HCT116 (cell line): ENCODE measurements at places on chromosomes 16 and 17. TPM values are rescaled to one million over a fixed set of nuclear protein-coding genes. Genes with fewer than 3 reads are reported as not detected.

- DNase-seq, result no peak
These were observed 79.1 kb upstream of the CDH5 start for GRCh38 chr16:66287416-66287815.

DNA sequence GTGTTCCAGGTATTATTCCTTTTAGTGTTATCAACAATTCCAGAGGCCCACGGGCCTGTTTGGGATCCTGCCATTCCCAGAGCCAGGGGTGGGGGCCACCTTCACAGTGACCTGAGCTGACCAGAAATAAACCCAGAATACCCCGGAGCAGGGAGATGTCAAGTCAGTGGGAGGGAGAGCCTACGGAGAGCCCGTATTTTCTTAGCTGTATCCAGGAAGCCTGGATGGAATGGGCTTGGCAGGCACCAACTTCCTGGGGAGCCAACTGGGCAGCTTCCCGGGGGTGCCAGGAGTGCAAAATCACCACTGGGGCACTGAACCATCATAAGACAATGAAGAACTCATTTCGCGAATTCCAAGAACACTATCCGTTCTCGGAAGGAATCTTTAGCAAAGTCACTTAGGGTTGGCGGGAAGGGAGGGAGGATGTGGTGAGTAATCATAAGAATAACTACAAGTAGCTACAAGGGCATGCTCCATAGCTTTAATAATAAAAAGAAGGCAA, 13.2 kb upstream of the MRTFB start:
- no peak for DNase-seq

DNA sequence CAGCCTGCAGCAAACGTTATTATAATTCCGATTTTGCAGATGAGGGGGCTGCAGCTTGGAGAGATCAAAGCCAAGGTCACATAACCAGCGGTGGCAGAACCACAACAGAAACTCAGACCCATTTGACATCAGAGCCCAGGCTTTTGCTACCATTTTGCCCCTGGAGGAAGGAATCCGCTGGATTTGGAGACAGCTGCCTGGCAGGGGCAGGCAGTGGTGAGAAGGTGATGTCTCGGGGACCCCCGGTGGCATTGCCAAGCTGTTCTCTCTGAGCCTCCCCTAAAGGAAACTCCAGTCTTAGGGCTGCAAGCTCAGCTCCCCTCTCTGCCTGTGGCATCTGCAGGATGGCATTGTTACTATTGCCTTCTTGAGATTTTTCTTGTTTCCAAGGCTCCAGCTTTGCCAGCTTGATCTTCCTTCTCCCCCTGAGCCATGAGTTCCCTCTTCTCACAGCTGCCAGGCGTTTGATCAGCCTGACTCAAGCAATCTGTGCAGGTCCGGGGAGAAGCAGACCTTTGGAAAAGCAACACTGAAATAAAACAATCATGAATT, 40.8 kb downstream of the AIPL1 start:
- DNase-seq, result no peak

DNA sequence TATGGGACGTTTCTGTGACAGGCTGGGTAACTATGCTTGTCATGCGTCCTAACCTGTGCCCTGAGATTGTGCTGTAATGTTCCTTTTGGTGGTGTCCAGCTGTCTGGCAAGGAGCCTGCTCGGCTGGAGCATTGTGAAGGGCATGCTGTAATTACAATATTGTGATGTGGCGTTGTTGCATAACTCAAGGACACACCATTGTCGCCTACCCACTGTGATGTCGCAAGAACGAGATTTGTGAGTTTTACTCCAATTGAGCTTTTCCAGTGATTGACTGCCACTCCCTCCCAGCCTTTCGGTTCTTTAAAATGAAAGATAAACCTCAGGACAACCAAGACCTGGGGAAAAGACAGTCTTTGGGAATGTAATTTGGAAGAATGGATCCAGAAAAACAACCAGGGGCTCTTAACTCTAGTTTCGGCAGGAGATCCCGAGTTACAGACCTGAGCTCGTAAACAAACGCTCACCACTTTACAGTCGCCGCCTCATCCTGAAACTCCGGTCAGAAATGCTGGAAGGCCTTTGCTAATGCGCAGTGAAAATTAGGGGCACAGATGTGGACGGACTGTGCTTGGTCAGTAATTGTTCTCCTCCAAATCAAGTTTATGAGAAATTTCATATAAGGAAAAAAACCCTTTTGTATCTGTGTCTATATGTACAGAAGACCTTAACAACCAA, 1.3 kb downstream of the ZNF750 start:
- no peak for DNase-seq

- no peak for DNase-seq
These were observed 108.2 kb downstream of the VAT1L start for GRCh38 chr16:77896415-77897128.

DNA sequence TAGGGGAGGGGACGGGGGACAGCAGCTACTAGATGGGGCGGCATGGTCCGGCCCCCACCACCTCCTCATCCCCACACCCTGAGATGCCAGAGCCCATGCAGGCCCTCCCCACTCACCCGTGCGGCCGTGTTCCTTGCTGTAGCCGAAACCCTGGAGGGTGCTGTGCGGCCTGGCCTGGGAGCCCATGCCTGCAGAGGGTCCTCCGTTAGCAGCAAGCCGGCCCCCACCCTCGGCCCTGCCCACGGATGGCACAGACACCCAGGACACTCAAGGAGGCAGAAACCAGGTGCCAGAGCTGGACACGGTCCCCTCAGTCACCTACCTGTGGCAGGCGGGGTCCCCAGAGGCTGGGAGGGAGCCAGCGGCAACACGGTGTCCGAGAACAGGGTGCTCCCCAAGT, 5.5 kb downstream of the TEPSIN start:
- DNase-seq, result no peak

- no peak for DNase-seq
These were observed 40.2 kb downstream of the SMG6 start for GRCh38 chr17:2263183-2264066.

GRCh38 chr17:82320956-82321927, 3.8 kb upstream of the CD7 start:
- DNase-seq, result no peak

- no peak for DNase-seq
These were observed 42.9 kb upstream of the NUDT7 start for GRCh38 chr16:77679391-77679790.

DNA sequence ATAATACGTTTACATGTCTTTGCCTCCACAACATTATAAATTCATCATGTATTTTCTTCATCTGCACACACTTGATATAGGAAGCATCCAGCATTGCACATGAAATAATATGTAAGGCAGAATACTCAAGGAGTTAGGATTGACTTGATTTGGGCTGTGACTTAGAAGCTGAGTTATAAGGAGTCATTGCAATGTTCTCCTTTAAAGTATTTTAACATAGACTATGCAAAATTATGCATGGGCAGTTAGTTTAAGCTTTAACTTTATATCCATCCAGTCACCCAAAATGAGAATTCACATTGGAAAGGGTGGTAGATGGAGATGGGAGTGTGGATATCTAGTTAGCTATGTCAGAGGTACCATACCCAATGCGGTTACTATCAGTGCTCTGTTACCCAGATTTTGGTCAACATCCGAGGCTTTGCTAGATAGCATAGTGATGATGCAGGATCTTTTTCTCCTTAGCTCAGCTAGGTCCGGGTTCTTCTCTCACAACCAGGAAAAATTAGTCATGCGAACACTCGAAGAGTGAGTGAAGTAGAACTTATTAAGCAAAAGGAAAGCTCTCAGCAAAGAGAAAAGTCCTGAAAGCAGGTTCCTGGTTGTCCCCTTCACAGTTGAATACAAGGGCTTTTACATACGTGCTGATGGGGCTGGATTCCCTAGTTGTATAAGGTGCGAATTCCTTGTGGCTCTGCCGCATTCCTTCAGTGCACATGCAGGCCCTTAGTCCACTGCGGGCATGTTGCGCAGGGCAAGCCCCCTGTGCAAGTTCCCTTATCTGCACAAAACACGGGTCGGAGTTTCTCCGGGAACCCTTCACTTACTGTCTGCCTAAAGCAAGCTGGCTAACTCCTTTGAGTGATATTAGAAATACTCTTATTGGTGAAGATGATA, 73.1 kb upstream of the FAM20A start:
- no peak for DNase-seq

GRCh38 chr16:72569677-72570076, 397.7 kb upstream of the PMFBP1 start:
- DNase-seq, result no peak

DNA sequence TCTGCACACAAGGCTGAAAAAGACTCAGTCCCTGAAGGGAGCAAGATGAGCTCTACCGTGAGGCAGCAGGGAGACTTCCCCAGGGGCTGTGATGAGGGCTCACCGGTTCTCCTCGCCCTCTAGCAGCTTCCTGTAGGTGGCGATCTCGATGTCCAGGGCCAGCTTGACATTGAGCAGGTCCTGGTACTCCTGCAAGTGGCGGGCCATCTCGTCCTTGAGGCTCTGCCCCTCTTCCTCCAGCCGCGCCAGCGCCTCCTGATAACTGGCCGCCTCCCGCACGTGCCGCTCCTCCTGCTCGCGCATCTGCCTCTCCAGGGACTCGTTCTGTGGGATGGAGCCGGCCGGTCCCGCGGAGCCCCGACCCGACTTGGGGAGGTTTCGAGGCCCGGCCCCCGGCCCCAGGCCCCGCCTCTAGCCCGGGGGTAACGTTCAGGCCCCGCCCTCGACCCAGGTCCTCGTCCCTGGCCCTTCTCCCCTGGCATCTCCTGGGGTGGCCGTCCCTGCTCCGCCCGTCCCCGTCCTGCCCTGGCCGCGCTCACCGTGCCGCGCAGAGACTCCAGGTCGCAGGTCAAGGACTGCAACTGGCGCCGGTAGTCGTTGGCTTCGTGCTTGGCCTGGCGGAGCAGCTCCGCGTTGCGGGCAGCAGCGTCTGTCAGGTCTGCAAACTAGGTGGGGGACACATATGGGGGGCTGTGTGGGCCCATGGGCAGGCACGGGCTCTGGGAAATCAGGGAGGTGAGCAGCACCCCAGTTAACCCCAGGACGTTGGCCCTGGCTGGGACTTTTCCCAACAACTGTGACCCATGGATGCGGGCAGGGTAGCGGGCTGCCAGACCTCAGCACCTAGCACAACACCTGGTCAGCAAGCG, 3.9 kb downstream of the GFAP start:
- DNase-seq, result peak; percentile 35

GRCh38 chr16:10885246-10885645, 8.2 kb downstream of the CIITA start:
- DNase-seq, result no peak

DNA sequence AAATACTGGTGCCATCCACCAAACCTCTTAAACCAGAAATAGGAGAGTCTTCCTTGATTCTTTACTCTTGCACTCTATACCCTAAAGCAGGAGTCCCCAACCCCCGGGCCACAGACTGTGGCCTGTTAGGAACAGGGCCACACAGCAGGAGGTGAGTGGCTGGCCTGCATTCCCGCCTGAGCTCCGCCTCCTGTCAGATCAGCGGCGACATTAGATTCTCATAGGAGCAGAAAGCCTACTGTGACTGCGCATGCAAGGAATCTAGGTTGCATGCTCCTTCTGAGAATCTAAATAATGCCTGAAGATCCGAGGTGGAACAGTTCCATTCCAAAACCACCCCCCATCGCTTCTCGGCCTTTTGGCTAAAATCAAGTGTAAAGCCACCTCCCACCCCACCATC, 30.3 kb upstream of the SRCIN1 start:
- no peak for DNase-seq

DNA sequence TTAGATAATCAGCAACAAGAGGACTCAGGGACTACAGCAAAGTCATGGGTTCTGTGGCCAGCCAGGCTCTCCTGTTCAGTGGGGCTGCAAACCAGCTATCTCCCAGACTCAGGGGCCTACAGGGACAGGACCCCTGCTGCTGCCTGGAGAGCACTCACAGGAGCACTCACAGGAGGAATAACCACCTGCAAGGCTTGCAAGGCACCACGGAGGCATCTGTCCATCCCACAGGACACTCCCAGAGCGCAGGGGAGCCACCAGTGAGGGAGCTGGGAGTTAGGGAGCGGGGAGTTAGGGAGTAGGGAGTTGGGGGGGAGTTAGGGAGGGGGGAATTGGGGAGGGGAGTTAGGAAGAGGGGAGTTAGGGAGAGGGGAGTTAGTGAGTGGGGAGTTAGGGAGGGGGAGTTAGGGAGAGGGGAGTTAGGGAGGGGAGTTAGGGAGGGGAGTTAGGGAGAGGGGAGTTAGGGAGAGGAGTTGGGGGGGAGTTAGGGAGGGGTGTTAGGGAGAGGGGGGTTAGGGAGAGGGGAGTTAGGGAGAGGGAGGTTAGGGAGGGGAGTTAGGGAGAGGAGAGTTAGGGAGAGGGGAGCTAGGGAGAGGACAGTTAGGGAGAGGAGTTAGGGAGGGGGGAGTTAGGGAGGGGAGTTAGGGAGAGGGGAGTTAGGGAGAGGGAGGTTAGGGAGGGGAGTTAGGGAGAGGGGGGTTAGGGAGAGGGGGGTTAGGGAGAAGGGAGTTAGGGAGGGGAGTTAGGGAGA, 5.7 kb downstream of the CANT1 start:
- no peak for DNase-seq

DNA sequence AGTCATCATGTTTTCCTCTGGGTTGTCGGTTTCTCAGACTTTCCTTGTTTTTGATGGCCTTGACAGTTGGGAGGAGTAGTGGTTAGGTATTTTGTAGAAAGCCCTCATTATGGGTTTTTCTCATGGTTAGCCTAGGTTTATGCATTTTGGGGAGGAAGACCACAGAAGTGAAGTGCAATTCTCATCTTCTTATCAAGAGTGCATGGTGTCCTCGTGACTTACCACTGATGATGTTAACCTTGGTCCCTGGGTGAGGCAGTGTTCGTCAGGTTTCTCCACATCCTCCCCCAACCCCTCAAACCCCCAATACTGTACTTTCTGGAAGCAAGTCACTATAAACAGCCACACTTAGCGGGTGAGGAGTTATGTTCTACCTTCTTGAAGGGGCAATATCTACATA, 42.3 kb downstream of the BPTF start:
- no peak for DNase-seq

DNA sequence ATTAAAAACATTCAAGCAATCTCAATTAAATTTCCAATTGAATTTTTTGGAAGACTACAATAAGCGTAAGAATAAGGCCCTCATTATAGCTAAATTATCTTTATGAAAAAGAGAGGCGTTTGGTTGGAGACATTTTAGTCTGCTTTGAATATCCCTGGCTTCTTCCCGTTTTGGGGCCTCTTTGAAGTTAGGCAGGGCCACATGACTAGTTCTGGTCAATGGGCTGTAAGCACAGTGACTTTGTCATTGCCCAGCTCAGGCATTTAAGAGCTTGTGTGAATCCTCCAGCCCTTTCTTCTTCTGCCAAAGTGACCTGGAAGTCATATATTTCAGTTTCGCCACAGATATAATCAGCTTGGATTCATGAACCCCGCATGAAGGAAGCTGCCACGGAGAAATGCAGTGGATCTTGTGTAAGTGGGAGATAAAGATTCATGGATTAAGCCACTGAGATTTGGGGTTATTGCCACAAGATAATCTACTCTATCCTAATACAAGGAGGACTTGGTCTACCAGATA, 21.7 kb upstream of the UBTF start:
- DNase-seq, result no peak

The SLC52A1 gene
- total RNA-seq, result not detected

The CIAO2B gene
- total RNA-seq, result 113 TPM

The PRAC1 gene
- total RNA-seq, result not detected

The IRX3 gene
- total RNA-seq, result 2.0 TPM

The USP10 gene
- total RNA-seq, result 175 TPM

The CD300C gene
- 0.15 TPM for total RNA-seq
